Tibial nerve (tissue), 4 donors: ENCODE measurements at places on chromosomes 5 and 9. TPM values are rescaled to one million over a fixed set of nuclear protein-coding genes. Genes with fewer than 3 reads are reported as not detected.

Gene CDH6
- 23.9 TPM for total RNA-seq

Gene TICAM2
- 1.0 TPM for total RNA-seq

Gene EQTN
- total RNA-seq = not detected

Gene PIP5K1B
- 4.4 TPM for total RNA-seq

Gene GRIA1
- 1.2 TPM for total RNA-seq

Gene NME5
- total RNA-seq = not detected

Gene EDIL3
- 15.9 TPM for total RNA-seq

Gene MAMDC2
- total RNA-seq = 73.3 TPM

Gene OLFM1
- total RNA-seq = 40.6 TPM

Gene GARNL3
- 28.4 TPM for total RNA-seq

Gene IFNA13
- total RNA-seq = not detected

DNA sequence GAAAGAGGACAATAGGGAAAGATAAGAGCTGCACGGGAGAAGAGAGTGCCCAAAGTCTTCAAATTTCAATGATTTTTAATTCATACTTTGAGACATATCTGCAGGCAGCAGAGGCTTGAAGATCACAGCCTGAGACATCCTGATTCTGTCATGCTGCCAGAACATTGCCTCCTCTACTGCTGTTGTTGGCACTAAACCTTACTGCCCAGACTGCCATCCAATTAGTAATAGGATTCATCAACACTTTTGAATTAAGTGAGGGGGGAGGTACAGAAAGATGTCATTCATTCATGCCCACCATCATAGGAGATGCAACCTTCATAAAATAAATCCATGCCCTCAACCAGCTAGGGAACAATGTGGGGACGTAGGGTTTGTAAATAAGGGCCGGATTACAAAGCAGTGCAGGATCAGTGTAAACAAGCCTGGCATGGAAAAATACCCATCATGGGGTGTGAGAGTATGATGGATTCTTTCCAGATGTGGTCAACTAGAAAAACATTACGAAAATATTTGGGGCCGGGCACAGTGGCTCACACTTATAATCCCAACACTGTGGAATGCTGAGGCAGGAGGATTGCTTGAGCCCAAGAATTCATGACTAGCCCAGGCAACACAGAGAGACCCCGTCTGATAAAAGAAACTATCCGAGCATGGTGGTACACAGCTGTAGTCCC, 122.1 kb upstream of the DAPK1 start:
- H3K27me3 ChIP-seq = no peaks in the 10 kb centered on the region
- no peak overlapping the region for H3K4me3 ChIP-seq
- H3K4me1 ChIP-seq = no peaks in the 10 kb centered on the region
- H3K27ac ChIP-seq = no peak overlapping the region
- DNase-seq = no peak

- no peak overlapping the region for H3K4me3 ChIP-seq
- no peak overlapping the region for H3K27ac ChIP-seq
- H3K27me3 ChIP-seq = no peaks in the 10 kb centered on the region
Measured at GRCh38 chr5:17103461-17103860, 114.0 kb upstream of the BASP1 start.

GRCh38 chr5:64822320-64822719, 53.6 kb downstream of the CWC27 start:
- no peak overlapping the region for H3K4me3 ChIP-seq
- no peaks in the 10 kb centered on the region for H3K27me3 ChIP-seq
- no peak overlapping the region for H3K27ac ChIP-seq
- no peaks in the 10 kb centered on the region for H3K4me1 ChIP-seq
- DNase-seq = no peak

DNA sequence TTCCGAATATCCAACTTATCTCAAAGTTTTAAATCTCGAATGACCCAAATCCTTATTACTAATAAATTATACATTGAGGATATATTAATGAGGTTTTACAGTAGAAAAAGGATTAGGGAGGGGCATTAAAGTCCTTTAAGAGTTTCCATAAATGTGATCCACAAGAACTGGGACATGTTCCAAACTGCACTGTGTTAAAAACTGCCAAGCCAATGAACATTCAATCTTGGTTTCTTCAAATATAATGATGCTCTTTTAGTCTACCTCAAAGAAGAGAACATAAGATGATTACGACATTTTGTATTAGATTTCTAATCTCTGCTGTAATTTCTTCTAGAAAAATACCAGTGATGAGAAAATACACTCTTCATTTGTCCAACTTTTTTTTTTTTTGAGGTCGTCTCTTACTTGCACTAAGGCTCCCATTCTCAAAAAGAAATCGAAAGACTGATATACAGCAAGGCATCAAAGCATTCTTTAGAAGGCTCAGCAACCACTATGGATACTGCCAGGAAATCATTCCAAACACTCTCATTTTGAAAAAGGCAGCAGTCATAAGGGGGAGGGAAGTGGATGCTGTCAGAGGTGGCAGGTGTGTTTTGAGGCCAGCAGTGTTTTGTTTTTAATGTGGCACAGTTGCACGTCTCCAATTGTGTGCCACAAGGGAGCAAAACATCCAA, 1.7 kb downstream of the PTAR1 start:
- peaks cover 57% of the 10 kb centered on the region for H3K4me1 ChIP-seq
- no peaks in the 10 kb centered on the region for H3K27me3 ChIP-seq
- no peak for DNase-seq
- no peaks in the 10 kb centered on the region for H3K36me3 ChIP-seq

DNA sequence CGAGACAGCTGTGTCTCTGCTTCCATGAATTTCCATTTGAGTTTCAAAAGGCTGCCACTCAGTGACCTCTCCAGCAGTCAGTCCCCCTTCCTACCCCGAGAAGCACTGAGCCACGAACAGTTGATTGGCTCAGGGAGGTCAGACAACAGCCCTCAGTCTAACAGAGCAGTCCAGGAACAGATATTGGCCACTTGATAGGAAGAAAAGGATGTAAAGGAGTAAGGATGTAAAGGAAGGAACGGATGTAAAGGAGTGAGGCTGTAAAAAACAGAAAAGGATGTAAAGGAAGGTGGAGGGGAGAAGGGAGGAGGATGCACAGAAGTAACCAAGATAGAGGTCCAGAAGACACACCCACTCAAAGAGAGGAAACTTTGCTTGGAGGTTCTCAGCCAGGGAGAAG, 3.2 kb upstream of the NR4A3 start:
- peak overlapping the region; percentile 86 for H3K4me3 ChIP-seq
- H3K27ac ChIP-seq = peak overlapping the region; percentile 100
- H3K27me3 ChIP-seq = no peaks in the 10 kb centered on the region
- DNase-seq = no peak
- H3K36me3 ChIP-seq = no peaks in the 10 kb centered on the region

- no peak for DNase-seq
- H3K27me3 ChIP-seq = no peaks in the 10 kb centered on the region
- H3K4me1 ChIP-seq = no peaks in the 10 kb centered on the region
- H3K27ac ChIP-seq = no peak overlapping the region
- H3K4me3 ChIP-seq = no peak overlapping the region
Measured at GRCh38 chr5:158099571-158100105, 240.7 kb upstream of the CLINT1 start.

DNA sequence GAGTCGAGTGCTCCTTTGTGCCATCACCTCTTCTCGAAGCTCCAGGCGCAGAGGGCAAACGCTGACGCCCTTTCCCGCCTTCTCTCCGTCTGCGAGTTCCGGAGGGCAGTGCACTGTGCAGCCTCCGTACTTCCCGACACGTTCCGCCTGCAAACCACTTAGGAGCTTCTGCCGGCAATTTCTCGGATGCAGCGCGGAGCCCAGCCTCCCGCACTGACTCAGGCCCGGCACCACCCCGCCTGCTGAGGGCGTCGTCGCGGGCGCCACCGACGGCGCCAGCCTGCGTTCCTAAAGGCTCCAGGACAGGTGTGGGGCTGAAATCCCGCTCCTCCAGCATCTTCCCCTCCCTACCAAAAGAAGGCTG, 9.3 kb upstream of the TRIM36 start:
- H3K36me3 ChIP-seq = no peaks in the 10 kb centered on the region
- no peak overlapping the region for H3K27ac ChIP-seq
- H3K4me3 ChIP-seq = peak overlapping the region; percentile 35
- DNase-seq = no peak
- no peaks in the 10 kb centered on the region for H3K27me3 ChIP-seq

DNA sequence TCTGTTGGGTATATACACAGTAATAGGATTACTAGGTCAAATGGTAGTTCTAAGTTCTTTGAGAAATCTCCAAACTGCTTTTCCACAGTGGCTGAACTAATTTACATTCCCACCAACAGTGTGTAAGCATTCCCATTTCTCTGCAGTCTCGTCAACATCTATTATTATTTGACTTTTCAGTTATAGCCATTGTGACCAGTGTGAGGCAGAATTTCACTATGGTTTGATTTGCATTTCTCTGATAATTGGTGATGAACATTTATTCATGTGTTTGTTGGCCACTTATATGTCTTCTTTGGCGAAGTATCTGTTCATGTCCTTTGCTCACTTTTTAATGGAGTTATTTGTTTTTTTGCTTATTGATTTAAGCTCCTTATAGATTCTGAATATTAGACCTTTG, 596.2 kb upstream of the DAB2 start:
- no peaks in the 10 kb centered on the region for H3K4me1 ChIP-seq
- H3K27ac ChIP-seq = no peak overlapping the region
- H3K27me3 ChIP-seq = no peaks in the 10 kb centered on the region
- DNase-seq = no peak
- H3K4me3 ChIP-seq = no peak overlapping the region

DNA sequence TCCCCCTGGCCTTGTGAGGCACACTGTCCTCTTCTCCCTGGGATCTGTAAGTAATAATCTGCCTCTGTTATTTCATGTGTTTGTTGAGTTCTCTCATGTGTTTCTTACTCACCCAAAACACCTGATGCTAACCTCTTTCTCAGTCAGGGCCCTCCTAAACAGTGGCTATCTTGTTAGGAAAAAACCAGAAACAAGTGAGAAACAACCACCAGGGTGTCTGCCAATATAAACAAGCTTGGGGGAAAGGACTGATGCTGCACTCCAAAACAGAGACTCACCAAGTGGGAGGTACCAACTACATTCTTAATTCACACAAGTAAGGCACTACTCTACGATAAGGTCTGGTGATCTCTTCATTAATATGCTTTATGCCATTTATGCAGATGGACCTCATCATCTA, 564.4 kb downstream of the SEMA5A start:
- H3K27ac ChIP-seq = no peak overlapping the region
- DNase-seq = no peak
- no peaks in the 10 kb centered on the region for H3K4me1 ChIP-seq
- H3K27me3 ChIP-seq = no peaks in the 10 kb centered on the region
- H3K4me3 ChIP-seq = no peak overlapping the region

DNA sequence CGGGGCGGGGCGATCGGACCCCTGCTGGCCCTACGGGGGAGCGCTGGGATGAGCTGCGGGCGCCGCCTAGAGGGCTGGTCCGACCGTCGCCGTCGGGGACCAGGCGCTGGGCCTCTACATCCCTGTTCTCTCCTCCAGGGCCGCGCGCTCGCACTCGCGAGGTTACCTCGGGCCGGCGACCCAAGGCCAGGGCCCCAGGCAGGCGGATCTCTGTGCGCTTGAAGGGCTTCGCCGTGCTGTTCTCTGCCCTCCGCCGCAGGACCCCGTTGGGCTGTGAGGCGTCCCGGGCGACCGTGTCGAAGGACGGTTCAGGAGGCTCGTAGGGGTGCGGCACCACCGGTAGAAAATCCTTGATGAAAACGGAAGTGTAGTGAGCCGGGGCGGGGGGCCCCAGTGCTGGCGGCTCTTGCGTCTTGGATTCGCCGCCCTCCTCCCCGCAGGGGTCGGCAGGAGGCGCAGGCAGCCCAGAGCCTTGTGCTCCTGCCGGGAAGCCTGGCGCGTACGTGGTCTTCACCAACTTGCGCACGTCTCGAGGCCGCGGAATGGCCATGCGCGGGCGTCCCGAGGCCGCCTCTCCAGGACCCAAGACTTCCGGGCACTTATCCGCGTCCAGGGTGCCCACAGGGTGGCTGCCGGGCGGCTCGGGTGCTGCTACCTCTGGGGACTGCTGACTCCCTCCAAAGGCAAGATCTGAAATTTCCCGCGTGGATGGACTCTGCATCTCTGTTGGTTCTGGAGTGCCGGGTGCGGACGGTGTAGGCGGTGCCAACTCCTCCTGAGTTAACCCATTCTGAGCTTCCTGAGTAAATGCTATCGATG, 2.0 kb downstream of the PROB1 start:
- H3K27ac ChIP-seq = no peak overlapping the region
- no peaks in the 10 kb centered on the region for H3K27me3 ChIP-seq
- no peak for DNase-seq

DNA sequence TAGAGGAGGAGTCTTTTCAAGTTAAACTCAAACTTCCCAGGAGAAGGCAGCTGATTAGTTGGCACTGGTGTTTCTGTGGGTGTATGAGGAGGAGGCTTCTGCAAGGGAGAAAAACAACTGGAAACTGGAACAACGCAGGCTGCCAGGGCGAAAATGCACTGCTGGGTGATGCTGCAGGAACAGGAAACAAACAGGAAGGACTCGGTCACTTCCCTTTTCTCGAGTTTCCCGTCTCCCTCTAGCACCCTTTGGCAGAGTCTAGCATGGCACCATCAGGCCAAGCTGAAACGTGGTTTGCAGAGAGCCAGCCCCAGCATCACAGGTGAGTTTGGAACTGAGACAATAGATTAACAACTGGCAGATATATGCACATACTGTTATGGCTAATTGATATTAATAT, 77.5 kb upstream of the CAST start:
- no peak overlapping the region for H3K27ac ChIP-seq
- H3K36me3 ChIP-seq = no peaks in the 10 kb centered on the region
- no peaks in the 10 kb centered on the region for H3K27me3 ChIP-seq

GRCh38 chr5:77076961-77077828, 9.9 kb downstream of the ZBED3 start:
- H3K27me3 ChIP-seq = no peaks in the 10 kb centered on the region
- H3K27ac ChIP-seq = peak overlapping the region; percentile 36
- peak overlapping the region; percentile 39 for H3K4me3 ChIP-seq
- no peaks in the 10 kb centered on the region for H3K36me3 ChIP-seq
- peaks cover 11% of the 10 kb centered on the region for H3K4me1 ChIP-seq

- no peaks in the 10 kb centered on the region for H3K4me1 ChIP-seq
- no peak overlapping the region for H3K4me3 ChIP-seq
- no peak for DNase-seq
- no peaks in the 10 kb centered on the region for H3K27me3 ChIP-seq
- no peaks in the 10 kb centered on the region for H3K36me3 ChIP-seq
Measured at GRCh38 chr9:132026932-132027585, 52.6 kb downstream of the MED27 start.

GRCh38 chr9:109463924-109464625, 34.0 kb downstream of the PTPN3 start:
- no peaks in the 10 kb centered on the region for H3K4me1 ChIP-seq
- no peak overlapping the region for H3K27ac ChIP-seq
- no peak overlapping the region for H3K4me3 ChIP-seq

GRCh38 chr9:35277628-35278359, 116.0 kb downstream of the UNC13B start:
- H3K4me3 ChIP-seq = no peak overlapping the region
- H3K27ac ChIP-seq = peak overlapping the region; percentile 76
- peak; percentile 33 for DNase-seq
- no peaks in the 10 kb centered on the region for H3K4me1 ChIP-seq
- no peaks in the 10 kb centered on the region for H3K27me3 ChIP-seq

- no peak overlapping the region for H3K27ac ChIP-seq
- no peaks in the 10 kb centered on the region for H3K4me1 ChIP-seq
- H3K4me3 ChIP-seq = no peak overlapping the region
- H3K27me3 ChIP-seq = no peaks in the 10 kb centered on the region
- DNase-seq = no peak
Measured at GRCh38 chr9:95204710-95205109, 112.8 kb downstream of the FANCC start.
